ENCODE measurements at places on chromosomes 3 and 15. TPM values are rescaled to one million over a fixed set of nuclear protein-coding genes. Genes with fewer than 3 reads are reported as not detected.

DNA sequence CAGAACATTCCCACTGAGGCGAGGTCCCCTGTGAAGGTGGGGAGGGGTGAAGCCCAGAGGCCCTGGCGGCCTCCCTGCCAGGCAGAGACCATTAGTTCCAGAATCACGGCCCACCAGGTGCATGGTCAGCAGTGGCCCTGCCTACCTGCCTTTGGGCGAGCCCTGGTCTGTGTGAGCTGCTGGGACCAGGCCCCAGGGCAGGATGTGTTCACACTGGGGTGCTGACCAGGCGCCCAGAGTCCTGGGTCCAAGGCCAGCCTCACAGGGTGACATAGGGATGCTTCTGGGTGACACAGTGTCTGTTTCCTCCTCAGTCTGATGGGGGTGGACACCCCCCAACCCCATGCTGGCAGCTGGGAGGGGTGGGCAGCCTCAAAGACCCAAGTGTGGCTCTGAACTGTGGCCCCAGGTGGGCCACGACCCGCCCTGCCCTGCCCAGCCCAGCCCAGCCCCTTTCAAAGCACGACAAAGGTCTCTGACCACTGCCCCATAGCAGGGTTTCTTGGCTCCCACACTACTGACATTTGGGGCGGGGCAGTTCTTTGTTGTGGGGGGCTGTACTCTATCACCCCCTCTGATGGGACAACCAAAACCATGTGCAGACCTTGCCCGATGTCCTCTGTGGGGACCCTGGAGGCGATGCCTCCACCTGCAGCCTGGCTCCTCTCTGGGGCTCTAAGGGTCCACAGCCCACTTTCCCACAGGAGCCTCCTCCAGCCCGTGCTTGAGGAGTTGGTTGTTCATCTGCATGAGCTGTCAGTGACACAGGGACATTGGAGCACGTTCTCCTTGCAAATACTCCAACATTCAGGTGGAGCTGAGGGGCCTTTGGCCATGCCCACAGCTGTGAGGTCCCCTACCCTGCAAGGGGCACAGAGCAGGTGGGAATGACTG lies 44.8 kb upstream of the SLC41A3 start:
- DNase-seq, result peak; percentile 10

GRCh38 chr3:34277110-34277509 lies 478.7 kb downstream of the PDCD6IP start:
- DNase-seq, result no peak

DNA sequence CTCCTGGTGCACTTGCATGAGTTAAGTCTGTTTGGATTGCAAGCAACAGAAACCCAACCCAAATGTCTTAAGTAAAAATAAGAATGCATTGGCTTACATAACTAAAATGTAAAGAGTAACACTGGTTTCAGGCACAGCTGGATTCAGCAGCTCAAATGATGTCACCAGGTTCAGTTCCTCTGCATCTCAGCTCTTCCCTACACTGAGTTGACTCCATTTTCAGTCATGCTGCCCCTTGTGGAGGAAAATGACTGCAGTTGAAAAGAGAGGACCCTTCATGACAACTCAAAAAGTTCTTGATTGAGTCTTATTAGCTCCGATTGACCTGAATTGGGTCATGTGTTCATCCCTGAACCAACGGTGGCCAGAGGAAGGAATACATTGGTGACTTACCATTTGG lies 138.5 kb upstream of the ABI3BP start:
- no peak for DNase-seq

DNA sequence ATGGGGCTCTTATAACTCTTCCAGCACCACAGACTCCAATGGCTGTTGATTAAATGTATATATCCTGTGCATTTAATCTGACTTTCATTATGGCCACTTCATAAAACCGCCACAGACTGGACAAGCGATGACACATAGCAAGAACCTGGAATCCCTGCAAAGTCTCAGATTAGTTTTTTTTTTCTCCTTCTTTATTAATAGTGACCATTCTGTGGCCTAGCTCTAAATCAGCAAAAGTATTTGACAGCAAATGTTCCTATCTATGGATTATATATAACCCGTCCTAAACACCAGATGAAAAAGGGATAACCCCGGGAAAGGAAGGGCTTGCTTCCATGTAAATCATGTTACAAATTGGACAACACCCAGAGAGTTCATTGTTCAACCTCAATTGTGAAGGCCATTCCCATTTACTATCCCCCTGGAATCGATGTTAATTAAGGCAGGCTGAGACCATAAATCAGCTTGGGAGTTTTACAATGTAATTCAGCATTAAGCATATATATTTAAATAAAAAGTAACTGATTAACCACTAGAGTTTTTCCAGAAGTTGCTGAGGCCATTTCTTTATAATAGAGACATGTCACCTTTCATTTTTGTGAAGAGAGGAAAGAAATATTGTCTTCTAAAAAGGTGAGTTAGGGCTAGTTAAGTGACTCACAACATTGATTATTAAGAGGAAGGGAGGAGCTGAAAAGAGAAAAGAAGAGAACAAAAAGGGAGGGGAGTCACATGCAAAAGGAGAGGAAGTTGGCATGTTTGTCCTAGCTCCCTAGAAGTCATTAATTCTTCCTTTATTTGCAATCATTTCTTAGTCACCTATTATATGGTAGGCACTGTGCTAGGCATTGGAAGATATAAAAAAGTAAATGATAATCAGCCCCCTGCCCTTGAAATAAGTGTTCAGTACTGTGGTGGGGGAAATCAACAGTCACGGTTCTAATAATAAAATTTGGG lies 26.2 kb downstream of the ALDH1A2 start:
- DNase-seq, result no peak

- DNase-seq, result no peak
Observed at GRCh38 chr15:42363487-42363886, 4.2 kb downstream of the CAPN3 start.

GRCh38 chr3:14142567-14143270 lies 17.9 kb downstream of the TMEM43 start:
- DNase-seq, result peak; percentile 10

DNA sequence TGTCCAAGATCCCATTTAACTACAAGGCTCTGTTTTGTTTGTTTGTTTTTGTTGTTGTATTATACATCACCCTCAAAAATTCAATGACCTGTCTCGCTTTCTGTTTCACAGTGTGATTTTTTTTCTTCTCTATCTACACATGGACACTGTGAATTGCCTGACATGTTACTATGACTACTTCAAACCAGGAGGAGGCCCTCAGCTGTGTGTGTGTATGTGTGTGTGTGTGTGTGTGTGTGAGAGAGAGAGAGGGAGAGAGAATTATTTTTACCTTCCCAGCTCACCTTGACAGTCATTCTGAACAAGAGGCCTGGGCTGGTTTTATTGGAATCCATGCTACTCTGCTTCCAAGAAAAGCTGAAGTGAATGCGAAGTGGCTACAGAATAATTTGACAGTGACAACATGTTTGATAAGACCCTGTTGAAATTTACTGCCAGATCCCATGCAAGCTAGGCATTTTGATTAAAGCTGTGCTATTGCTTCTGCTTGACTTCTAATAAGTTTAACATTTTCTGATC lies 841.4 kb downstream of the NSUN3 start:
- DNase-seq, result no peak

DNA sequence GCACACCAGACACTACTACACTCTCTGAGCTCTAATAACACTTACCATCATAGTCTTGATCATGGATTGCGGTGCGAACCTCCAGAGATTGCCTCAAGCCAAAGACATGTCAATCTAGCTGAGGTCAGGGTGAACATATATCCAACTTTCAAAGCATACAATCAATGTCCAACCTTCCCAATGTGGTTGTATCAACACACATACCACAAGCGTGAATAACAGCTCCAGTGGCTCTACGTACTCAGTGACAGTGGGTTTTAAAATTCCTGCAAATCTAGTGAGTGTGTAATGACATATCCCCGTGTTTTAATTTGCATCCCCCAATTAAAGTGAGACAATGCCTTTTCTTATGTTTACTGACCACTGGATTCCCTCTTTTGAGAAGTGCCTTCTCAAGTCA lies 29.6 kb downstream of the SFMBT1 start:
- no peak for DNase-seq

ACAN gene
- total RNA-seq, result 0.14 TPM

DNA sequence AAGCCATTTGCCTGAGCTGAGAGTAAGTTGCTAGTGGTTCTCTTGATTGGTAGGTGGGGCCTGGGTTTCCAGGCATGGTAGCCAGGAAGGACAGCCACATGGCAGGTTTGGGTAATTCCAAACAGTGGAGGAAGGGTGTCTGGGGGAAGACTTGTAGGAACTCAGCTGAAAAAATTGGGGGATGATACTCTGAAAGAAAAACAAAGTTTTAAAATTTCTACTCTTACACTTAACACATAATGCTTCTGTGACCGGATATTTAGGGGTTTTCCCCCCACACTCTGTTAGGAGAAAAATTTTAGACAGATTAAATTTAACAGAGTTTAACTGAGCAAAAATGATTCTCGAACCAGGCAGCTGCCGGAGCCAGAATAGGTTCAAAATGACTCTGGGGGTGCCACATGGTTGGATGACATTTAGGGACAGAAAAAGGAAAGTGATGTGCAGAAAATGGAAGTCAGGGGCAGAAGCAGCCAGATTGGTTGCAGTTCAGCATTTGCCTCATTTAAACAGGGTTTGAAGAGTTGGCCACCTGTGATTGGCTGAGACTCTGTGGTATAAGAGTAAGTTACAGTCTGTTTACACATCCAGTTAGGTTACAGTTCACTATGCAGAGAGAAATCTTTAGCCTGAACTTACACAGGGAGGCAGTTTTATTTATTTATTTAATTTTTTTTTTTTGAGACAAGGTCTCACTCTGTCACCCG lies 8.1 kb downstream of the B2M start:
- no peak for DNase-seq

DNA sequence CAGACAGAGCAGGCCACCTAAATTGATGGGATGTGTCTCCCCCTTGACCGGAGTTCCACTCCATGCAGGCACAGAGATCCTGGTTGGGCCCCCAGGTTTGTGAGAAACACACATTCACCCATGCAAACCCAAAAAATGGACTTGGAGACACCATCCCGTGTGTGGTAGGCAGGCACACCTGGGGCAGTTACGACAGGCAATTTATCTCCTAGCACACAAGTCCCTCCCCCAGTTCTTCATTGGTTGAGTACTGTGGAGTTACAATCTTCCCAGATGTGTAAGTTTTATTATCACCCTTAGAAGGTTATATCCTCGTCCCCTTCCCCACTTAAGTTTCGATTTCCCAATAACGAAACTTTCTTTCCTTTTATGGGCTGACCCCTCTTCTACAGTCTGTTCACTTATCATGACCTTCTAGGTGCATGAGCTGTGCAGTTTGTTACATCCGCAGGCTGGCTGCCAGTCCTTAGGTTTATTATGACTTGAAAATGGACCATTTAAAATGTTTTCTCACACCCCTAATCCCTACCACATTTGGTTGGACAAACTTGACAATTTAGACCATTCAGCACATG lies 27.3 kb downstream of the ARL8B start:
- DNase-seq, result no peak

DUOXA1 gene
- total RNA-seq, result 0.19 TPM

DNA sequence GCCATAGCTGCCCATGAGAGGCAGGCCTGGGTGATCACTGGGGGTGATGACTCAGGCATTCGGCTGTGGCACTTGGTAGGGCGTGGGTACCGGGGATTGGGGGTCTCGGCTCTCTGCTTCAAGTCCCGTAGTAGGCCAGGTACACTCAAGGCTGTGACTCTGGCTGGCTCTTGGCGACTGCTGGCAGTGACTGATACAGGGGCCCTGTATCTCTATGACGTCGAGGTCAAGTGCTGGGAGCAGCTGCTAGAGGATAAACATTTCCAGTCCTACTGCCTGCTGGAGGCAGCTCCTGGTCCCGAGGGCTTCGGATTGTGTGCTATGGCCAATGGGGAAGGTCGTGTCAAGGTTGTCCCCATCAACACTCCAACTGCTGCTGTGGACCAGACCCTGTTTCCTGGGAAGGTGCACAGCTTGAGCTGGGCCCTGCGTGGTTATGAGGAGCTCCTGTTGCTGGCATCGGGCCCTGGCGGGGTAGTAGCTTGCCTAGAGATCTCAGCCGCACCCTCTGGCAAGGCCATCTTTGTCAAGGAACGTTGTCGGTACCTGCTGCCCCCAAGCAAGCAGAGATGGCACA lies 5.3 kb downstream of the WDR6 start:
- peak; percentile 83 for DNase-seq

CEP152 gene
- total RNA-seq, result 3.0 TPM

- no peak for DNase-seq
Observed at GRCh38 chr3:168847291-168847883, 751.7 kb upstream of the GOLIM4 start.

DNA sequence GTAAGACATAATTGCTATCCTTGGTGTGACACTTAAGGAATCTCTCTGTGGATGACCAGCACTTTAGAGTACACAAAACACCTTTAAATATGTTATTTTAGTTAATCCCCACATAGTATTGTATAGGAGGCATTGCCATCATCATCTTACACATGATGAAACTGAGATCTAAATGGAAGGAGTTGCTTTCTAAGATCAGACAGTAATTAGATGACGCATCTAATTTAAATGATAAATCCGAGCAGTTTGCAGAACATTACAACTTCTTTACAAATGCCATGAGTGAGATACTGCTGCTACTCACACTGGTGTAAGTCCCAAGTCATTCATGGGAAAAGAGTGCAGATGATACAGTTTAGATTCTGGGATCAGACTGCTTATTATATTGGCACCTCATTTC lies 431.9 kb downstream of the MFSD1 start:
- no peak for DNase-seq

DNA sequence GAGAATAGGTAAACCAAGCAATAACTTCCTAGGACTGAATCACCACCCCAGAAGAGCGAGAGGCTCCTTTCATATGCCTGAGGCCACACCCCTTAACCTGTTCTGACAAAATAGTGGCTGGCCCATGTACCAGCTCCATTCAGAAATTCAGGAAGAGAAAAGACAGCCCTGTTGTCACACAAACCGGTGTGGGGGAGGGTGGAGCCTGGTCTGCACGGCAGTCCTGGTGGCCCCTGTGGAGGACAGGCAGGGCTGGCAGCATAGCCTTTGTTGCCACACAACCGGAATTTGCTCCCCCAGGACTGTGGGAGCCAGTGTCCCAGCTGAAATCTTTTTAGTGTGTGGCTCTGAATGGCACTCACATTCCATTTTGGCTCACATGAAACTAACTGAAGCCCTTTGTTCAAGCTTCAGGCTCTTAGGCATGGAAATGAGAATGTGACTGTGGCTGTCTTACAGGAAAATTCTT lies 23.8 kb downstream of the RLBP1 start:
- no peak for DNase-seq

GRCh38 chr3:53230789-53231188 lies 25.0 kb downstream of the TKT start:
- no peak for DNase-seq

CA12 gene
- total RNA-seq, result 49.6 TPM
